ENCODE measurements at places on chromosomes 3 and 15. TPM values are rescaled to one million over a fixed set of nuclear protein-coding genes. Genes with fewer than 3 reads are reported as not detected.

The GHRL gene
- total RNA-seq, result not detected

- DNase-seq, result no peak
Measured at GRCh38 chr15:63490345-63491034, 13.9 kb upstream of the USP3 start.

DNA sequence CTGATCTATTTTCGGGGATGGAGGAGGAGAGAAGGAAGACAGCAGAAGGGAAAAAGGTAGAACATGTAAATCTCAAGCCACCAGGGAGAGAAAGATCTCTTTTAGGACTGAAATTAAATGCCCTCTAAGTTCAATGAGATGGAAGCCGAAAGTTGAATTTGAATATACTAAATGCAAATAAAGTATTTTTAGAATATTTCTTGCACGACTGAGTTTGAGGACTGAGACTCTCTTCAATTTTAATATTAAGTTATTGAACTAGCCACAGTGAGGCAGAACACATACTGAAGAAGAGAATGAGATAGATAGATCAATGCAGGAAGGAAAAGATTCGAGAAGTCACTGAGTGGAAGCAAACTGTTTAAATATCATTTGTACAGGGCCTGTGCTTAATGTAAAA lies 399.9 kb upstream of the CBLB start:
- DNase-seq, result no peak

GRCh38 chr15:81281766-81282605 lies 42.0 kb downstream of the STARD5 start:
- DNase-seq, result no peak
